ENCODE measurements at places on chromosomes 7 and 10.

DNA sequence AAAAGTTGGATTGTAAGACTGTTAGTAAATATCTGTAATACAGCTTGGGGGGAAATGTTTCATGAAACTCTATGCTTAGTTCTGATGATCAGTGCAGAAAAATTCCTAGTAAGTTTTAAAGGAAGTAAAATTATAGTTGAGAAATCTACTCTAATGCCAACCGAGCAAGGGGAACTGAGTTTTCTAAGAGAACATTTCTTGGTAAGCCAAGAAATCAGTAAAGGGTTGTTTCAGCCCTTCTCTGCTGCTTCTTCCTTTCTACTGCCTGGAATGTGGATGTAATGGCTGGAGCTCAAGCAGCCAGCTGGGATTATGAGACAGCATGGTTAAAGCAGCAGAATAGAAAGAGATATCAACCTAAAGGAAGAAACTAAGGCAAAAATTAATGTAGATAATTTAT lies 15.9 kb upstream of the AKR1B1 start:
- no peak for DNase-seq

- DNase-seq = no peak
Observed at GRCh38 chr10:44380829-44381600, 3.9 kb downstream of the CXCL12 start.

DNA sequence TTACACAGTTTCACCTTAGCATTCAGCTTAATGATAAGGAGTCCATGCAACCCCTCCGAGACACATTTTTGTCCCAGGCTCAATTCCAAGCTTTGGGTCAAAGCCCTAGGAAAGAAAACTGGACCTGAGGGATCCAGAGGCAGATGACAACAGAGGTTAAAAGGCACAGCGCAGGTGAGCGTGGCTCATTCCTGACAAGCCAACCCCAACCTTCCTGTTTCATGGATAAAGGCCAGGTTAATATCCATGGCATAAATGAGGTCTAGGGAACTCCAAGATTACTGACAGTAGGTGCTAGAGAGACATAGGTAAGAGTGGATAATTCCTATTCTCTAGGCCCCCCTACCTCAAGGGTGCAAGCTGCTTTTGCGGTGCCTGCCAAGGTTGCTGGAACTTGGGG lies 86.7 kb upstream of the GPR22 start:
- DNase-seq = no peak

GRCh38 chr10:34535872-34536271 lies 279.2 kb downstream of the PARD3 start:
- DNase-seq = no peak

DNA sequence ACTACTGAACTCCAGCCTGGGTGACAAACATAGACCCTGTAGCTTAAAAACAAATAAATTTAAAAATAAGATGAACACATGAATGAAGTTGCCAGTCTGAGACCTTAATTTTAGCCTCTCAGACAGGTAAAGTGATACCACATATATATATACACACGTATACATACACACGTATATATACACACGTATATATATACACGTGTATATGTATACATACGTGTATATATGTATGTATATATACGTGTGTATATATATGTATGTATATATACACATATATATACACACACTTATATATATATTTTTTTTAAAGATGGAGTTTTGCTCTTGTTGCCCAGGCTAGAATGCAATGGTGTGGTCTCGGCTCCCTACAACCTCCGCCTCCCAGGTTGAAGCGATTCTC lies 62.7 kb downstream of the UBE2H start:
- no peak for DNase-seq
